ENCODE measurements at places on chromosomes 6 and 20. TPM values are rescaled to one million over a fixed set of nuclear protein-coding genes. Genes with fewer than 3 reads are reported as not detected.

KIAA1755 gene
- polyA plus RNA-seq, result 0.47 TPM

SHLD1 gene
- polyA plus RNA-seq, result 4.1 TPM

CALHM4 gene
- not detected for polyA plus RNA-seq

HLA-DMA gene
- polyA plus RNA-seq, result 14.2 TPM

CNR1 gene
- 4.3 TPM for polyA plus RNA-seq

SLC23A2 gene
- polyA plus RNA-seq, result 4.0 TPM

SLC22A16 gene
- not detected for polyA plus RNA-seq

ADGRF4 gene
- polyA plus RNA-seq, result 0.01 TPM

CRISP3 gene
- polyA plus RNA-seq, result 0.13 TPM

FILIP1 gene
- 7.1 TPM for polyA plus RNA-seq

SLC32A1 gene
- not detected for polyA plus RNA-seq

GTF2H4 gene
- polyA plus RNA-seq, result 15.5 TPM

ISM1 gene
- 3.6 TPM for polyA plus RNA-seq

SIRPA gene
- polyA plus RNA-seq, result 25.4 TPM

HCK gene
- 26.2 TPM for polyA plus RNA-seq

THBD gene
- 106 TPM for polyA plus RNA-seq

HLA-DOA gene
- 1.6 TPM for polyA plus RNA-seq

PRND gene
- not detected for polyA plus RNA-seq

SLC2A10 gene
- polyA plus RNA-seq, result 6.7 TPM

MRAP2 gene
- polyA plus RNA-seq, result 2.0 TPM

OXT gene
- not detected for polyA plus RNA-seq

UBE3D gene
- polyA plus RNA-seq, result 3.5 TPM
